ENCODE measurements at places on chromosomes 16 and 17.

DNA sequence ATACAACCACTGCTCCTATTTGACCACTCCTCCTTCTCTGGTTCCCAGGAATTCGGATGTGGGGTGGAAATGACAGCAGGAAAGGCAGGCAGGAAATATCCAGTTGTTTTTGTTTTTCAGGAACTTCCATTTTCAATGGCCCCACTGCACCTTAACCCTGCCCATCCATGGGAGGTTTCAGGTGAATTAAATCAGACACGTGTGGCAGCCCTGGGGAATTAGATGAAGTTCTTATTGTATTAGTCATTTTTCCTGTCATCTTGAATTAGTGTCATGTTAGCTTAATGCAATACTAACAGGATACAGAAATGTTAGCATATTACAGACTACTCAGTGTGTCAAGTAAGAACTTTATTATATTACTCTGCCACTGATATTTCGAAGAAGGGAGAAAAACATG lies 146.4 kb downstream of the CHD9NB start:
- DNase-seq: no peak

GRCh38 chr17:31532526-31532925 lies 141.1 kb downstream of the RAB11FIP4 start:
- no peak for DNase-seq

GRCh38 chr16:57952909-57953308 lies 18.0 kb downstream of the CNGB1 start:
- no peak for DNase-seq

- DNase-seq: no peak
Measured at GRCh38 chr16:22787466-22788192, 26.3 kb upstream of the HS3ST2 start.

GRCh38 chr17:78253946-78254672 lies 22.7 kb downstream of the TMEM235 start:
- peak; percentile 90 for DNase-seq

DNA sequence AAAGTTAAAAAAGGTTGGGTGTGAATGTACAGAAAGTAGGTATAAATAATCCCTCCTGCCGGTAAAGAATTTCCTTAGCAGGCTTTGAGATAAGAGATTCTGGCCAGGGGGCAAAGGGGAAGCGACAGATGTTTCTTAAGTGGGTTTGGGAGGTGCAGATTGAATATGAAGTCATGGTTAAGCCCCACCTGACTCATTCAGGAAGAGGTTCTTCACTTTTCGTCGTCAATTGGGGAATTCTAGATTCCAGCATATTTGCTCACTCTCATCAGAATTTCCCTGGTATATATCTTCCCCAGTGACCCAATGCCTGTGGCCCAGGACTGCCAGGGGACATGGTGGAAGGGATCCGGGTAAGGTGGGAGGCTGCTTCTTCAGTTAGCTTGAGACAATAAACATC lies 127.8 kb downstream of the CPPED1 start:
- no peak for DNase-seq

- DNase-seq: no peak
Measured at GRCh38 chr16:88956546-88957432, 20.2 kb downstream of the CBFA2T3 start.

DNA sequence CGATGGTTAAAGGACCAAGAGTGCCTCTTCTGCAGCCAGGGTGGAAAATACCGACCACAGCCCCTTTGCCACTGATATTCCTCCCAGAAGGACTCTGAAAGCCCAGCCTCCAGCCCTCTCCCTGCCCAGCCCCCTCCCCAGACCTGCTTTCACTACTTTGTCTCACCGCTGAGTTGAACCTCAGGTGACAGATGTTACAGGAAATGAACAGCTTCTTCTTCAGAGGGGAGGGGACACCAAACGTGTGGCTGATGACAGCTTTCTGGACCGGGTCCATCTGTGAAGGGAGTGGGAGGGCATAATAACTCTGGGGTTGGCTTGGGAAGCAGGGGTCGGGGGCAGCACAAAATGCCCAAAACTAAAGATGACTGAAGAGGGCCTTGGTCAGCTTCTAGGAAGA lies 14.2 kb downstream of the NKIRAS2 start:
- no peak for DNase-seq

DNA sequence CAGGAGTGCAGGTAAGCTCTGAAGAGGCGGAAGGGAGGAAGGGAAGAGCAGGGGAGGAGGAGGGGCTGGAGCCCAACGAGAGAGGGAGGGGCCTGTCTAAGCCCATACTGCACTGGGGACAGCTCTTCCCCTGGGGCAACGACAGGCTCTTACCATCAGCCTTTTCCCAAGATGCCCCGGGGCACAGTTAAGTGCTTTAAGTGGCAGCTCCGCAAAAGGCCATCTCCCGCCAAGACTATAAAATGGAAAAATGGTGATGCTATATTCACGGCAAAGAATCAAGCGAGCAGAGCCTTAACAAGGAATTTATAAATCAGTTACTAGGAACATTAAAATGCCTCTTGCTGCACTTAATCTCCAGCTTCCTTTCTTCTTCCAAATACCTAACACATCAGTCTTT lies 110.2 kb upstream of the NLRP1 start:
- no peak for DNase-seq

DNA sequence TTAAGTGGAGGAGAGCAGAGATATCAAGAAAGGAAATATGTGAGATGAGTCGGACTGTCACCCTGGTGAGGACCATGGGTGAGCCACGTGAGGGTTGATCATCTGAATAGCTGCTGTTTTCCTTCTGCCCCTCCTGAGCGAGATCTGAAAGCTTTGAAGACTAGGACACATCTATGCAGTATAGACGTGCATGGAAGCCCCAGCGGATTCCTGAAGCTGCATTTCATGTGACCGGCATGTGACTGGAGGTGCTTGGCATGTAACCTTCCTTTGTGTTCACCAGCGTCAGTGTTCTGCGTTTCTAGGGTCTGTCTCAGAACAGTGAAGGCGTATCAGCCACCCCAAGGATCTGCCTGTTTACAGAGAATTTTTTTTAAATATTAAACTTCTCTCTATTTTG lies 75.1 kb downstream of the MSI2 start:
- no peak for DNase-seq

DNA sequence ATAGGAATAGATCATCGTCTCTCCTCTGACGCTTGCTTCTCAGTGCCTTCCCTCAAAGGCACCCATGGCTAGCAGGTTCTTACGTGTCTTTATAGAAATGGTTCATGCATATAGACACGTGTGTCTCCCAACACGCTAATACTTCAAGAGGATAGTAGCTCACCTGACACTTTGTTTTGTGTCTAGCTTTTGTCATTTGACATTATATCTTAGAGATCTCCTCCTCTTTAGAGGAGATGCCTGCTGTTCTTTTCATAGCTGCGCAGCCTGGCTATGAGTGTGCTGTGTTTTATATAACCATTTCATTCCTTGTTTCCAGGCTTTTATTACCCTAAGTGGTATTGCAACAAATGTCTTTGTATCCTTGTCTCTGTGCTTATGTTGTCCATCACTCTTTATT lies 411.7 kb downstream of the CPPED1 start:
- DNase-seq: no peak

DNA sequence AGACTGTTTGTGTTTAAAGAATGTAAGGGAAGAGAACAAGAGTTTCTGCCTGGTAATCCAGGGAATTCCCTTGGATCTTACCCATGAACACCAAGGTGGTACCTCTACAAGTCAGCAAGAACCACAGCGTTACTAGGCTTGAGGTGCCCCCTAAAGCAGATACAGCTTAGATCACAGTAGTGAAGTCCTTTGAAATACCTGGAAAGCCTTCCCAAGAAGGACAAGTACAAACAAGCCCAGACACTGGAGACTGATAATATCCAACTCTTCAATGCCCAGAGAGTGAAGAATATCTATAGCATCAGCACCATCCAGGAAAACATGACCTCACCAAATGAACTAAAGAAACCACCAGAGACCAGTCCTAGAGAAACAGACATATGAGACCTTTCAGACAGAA lies 3.8 kb upstream of the APPBP2 start:
- no peak for DNase-seq

DNA sequence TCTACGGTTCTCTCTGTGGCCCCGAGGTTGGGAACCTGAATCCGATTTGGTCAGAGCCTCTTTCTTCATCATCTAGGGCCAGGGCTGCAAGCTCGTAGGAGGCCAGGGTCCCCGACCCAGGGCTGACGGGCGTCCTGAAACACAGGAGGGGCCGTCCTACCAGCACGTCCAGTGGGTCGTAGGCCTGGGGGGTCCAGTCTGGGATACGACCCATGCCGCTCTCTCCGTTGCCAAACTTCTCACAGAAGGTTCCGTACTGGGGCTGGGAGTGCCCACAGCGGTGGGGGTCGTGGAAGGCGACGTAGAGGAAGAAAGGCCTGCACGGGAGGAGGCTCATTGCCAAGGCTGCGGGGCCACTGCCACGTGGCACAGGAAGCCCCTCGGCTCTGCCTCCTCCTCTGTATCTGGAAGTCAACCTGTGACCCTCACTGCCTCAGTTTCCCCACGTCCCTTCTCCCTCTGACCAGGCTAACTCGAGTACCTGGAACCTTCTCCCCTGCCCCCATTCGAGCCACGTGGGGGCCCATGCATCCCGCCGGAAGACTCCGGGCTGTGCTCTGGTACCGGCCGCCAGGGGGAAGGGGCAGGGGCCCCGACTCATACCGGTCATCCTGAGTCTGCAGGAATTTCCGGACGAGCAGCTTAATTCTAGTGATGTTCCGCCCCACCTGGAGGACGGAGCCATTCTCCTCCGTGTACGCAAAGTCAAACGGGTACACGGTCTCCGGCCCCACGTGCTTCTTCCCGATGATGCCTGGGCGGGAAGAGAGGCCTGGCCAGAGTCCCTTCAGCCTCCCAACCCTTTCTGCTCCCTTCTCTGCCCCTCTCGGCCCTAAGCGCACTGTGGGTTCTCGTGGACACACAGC lies 5.9 kb downstream of the SGSH start:
- DNase-seq: no peak

DNA sequence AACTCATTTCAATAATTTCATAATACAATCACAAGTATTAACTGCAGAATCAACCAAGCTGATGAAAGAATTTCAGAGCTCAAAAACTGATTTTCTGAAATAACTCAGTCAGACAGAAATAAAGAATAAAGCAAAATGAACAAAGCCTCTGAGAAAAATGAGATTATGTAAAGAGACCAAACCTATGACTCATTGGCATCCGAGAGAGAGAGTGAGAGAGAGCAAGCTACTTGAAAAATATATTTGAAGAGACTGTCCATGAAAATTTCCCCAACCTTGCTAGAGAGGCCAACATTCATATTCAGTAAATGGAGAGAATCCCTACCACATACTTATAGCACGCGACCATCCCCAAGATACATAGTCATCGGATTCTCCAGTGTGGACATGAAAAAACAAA lies 1376.4 kb downstream of the CDH11 start:
- no peak for DNase-seq

- no peak for DNase-seq
Measured at GRCh38 chr17:78210111-78210510, 3.9 kb upstream of the BIRC5 start.

DNA sequence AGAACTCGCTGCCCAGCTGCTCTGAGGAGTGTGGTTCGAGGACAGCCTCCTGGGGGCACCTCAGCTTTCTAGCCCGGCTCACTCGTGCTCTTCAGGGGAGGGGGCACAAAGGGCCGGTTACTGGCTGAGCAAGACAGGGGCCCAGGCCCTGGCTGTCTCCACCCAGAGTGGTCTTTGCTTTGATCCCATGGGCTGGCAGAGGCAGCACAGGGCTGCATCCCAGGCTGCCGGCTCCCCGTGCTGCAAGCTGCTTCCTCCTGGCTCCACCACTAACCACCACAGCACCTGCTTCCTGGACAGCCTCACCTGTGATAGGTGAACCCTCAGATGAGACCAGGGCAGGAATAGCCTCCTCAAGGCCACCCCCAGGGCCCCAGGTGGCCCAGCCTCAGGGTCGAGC lies 6.8 kb downstream of the SPPL2C start:
- DNase-seq: no peak

DNA sequence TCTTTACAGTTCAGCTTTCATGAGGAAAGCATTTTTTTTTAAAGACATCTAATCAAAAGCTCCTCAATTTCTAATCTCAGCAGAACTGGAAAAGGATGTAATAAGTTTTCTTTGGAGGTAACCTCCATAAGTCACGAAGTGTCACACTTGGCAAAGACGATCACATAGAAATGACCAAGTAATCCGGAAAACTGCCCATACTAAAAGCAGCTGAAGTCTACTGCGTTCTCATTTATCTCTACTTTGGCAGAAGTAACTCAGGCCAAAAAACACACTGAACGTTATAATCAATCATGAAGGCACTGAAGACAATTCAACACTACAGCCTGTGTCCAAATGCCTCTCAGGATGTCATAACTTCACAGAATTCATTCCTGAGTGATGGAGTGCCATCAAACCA lies 39.8 kb downstream of the ERN1 start:
- no peak for DNase-seq

GRCh38 chr16:84357191-84357651 lies 11.1 kb upstream of the ATP2C2 start:
- no peak for DNase-seq

DNA sequence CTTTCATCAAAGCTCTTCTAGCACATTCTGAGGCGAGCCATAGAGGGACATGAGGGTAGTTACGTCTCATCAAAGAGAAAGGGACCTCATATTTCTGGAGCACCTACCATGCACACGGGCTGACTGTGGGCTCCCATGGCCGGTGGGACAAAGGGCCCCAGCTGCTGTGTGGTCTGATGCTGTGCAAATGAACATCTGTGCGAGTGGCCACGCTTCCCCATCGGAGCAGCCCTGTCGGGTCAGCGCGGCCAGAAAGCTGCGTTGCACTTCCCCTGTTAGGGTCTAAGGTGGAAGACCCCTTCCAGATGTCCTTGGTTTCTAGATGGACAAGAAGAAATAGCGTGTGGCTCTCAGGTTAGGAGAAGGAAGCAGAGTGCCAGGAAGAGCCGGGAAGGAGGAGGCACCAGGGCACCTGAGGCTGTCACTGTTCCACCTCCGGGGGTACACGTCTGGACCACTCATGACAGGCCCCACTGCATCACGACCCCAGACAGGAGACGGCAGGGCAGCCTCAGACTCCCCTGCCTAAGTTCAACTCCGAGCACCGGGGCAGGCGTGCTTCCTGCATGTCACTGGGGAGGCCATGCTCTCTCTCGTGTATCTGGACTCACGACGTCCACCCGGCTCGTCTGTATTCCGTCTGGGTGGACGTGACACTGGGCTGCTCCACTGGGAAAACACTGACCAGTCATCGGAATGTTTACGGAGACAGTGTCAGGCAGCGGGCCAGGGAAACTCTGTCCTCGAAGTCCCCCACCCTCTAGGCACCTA lies 8.5 kb upstream of the BAIAP2 start:
- no peak for DNase-seq

- no peak for DNase-seq
Measured at GRCh38 chr16:4365615-4366014, 6.0 kb upstream of the VASN start.

DNA sequence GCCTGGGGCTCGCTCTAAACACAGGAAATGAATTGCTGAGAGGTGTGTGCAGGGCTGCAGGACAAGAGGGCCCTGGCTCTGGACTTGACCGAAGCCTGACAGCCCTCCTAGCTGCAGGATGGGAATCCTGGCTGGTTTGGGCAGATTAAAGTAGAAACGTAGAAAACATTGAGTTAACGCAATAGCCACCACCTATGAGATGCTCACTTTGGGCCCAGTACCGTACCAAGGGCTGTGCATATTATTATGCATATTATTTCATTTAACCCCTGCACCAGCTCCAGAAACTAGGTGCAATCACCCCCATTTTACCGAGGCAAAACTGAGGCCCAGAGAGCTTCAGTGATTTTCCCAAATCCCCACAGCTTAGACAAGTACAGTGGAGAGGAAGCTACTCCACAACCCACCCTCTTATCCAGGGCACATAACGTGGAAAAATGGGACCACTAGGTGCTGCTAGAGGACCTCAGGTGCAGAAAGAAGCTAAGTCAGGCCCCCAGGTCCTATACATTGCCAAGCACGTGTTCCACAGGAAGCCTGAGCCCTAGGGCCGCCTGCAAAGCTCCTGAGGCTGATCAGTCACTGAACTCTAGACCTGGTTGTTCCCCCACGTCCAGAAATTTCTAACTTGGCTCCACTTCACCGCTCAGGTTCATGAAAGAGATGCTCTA lies 79.2 kb downstream of the MYH11 start:
- DNase-seq: no peak

Measured in suprapubic skin (tissue), 4 donors.